SK-N-MC (cell line): ENCODE measurements at places on chromosomes 6 and 20.

DNA sequence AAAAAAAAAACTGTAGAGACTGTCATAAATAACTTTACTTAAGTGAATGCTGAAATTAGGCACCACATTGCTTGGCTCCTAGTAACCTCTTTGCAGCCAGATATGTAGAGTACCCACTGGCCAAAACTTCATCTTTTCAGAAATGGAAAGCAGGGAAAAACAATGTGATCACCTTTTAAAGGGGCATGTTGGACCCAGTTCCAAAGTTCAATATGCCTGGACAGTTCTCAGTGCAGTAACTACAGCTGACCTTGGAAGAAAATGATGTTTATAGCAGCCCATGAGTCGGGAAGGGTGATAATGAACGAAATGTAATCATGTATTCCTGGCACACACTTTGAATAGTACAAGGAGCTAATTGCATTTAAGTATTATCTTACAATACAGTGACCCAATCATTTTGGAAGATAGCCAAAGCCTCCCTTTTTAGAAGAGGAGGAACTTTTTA is 93.6 kb upstream of the TAB2 start:
- DNase-seq, result no peak

- no peak for DNase-seq
Measured at GRCh38 chr20:8144282-8145245, 12.5 kb downstream of the PLCB1 start.

GRCh38 chr6:18062733-18063132 is 59.7 kb downstream of the NHLRC1 start:
- DNase-seq, result no peak

DNA sequence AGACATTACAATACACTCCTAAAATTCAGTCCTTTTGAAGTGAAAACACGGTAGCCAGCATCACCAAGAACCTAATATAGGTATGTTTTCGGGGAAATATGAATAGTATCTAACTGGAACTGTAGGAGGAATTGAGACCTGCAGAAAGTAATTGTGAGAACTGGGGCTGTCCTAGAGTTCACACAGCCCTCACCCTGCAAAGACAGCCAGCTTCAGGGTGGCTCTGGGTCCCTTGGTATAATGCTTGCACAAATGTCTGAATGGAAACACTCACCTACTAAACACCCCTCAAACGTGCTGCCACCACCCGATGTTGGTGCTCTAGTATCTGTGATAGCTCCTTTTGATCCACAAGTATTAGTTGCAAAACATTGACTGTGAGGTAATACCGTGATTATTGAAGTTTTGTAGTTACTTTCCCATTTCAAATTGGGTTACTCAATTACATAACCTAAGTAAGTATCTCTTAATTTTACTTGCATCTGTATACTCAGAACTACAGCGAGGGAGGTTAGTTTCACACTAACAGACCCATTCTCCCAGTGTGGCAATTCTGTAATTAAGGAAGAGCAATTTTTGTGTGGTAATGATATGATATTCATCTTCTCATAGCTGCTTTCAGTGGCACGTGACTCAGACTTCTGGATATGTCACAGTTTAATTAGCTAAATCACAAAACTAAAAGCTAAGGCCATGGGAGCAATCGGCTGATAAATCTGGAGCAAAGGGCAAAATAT is 129.5 kb downstream of the INSM1 start:
- no peak for DNase-seq

GRCh38 chr6:32614366-32615081 is 22.7 kb upstream of the HLA-DQA1 start:
- no peak for DNase-seq

- no peak for DNase-seq
Measured at GRCh38 chr20:17843246-17844132, 125.1 kb downstream of the SNX5 start.

DNA sequence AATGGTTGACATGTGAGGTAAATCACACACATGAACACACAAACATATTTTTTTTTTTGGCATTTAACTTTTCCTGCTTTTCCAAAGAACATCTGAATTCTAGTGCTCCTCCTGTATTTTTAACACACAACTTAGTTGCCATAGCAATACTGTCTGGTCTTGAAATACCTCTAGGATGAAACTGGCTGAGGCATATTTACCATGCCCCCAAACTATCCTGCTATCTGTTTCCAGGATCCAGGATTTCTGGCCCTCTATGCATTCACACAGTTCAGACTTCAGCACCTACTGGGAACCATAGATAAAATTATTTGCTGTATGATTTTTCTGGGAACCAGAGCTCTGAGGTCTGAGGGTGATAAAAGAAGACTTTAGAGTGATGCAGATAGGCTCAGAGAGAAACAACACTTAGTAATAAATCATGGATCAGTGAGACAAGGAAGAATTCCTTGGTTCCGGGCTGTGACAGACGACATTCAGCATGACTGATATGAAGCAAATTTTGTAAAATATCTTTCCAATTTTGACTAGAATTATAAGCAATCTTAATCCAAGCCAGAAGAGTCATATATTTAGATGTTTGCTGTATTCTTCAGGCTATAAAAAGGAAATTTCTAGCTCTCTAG is 359.7 kb downstream of the BTBD9 start:
- DNase-seq, result no peak

GRCh38 chr20:2709205-2709981 is 16.8 kb downstream of the EBF4 start:
- DNase-seq, result no peak

DNA sequence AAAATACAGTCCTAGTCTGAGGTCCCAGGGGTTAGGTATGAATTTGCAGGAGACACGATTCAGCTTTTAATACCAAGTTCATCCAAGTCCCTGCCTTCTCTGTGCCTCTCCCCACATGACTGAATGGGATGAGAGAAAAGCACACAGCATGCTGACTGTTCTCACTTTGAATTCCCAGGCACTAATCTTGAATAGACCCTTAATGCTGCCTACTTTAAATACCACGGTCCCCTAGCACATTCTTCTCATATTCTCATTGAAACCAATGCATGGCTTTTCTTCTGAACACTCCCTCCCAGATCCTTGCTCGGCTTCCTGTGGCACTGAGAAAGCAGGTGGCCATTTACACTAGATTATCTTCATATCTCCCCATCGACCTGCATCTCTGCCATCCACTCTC is 30.1 kb upstream of the SCAF8 start:
- DNase-seq, result no peak

DNA sequence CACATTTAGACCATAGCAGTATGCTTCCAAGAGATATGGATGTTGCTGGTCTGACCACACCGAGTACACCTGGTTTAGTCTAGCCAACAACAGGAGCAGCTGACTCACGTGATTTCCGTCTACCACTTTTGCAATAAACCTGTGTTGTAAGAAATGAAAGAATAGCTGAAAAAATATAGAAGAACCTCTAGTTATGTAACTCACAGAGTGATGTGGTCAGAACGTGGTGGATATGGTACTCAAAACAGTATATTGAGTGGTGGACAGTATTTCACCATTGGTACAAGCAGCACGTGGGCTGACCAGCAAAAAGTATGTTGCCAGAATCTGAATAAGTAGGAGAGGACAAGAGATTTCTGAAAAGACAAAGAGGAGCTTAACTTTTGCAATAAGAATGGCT is 226.9 kb downstream of the TBC1D7 start:
- no peak for DNase-seq

- DNase-seq, result no peak
Measured at GRCh38 chr20:60050193-60050947, 92.1 kb downstream of the CDH26 start.

GRCh38 chr20:63228806-63229205 is 6.9 kb upstream of the BIRC7 start:
- no peak for DNase-seq

- DNase-seq, result no peak
Measured at GRCh38 chr6:24864343-24864742, 65.6 kb upstream of the ARMH2 start.

DNA sequence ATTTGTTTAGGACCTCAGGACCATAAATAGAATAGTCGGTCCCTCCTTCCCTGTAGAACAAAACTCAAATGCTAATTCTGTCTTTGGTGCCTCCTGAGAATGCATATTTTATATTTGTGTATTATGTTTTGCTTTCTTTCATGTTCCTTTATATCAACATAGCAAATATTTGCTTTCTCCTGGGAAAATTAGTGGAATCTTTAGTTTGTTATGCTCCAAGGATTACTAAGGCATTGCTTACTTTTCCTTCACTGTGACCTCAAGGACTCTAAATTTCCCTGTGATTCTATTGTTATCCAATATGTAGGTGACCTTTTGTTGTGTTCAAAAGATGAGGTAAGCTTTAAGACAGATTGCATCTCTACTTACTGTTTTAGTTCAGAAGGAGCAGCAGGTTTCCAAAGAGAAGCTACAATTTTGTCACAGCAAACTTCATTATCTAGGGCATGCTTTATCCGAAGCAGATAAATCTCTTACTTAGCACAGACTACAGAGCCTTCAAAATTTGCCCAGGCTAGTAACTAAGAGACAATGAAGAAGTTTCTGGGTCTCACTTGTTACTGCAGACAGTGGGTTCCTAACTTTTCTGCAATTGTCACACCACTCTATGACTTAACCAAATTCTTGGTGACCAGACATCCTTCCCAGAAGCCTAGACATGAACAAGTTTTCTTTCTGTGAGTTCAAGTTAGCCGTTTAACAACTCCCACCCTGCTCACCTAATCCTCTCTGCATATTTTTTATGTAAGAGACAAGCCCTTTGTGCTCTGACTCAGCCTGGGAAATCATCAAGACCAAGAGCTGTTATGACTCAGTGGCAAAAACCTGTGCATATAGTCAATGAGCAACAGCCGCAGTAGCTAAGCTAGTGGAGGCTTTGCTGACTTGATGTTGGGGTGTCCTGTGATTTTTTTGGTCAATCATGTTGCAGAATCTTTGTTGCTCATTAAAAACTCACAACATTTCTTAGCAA is 378.8 kb downstream of the QKI start:
- no peak for DNase-seq

DNA sequence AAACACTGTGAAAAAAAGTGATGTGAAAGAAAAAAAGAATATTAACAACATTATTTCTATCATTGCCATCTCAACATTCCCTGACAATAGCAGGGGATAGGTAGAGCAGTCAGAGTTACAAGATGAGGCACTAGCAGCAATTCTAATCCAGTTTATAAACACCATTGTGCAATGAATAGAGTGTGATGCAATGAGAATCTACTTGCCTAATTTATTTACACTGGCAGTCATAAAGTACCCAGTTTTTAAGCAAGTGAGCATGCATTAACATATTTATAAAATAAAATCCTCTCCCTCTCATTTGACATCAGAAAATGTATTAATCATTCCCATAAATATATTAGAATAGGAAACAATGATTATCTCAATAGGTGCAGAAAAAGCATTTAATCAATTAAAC is 2.5 kb upstream of the MANEA start:
- DNase-seq, result peak; percentile 28
